ENCODE measurements at places on chromosomes 2 and 18.

GRCh38 chr18:42341423-42341822 lies 386.4 kb downstream of the PIK3C3 start:
- no peaks in the 10 kb centered on the region for H3K27me3 ChIP-seq
- H3K4me3 ChIP-seq: no peak overlapping the region
- H3K4me1 ChIP-seq: peaks cover 21% of the 10 kb centered on the region
- no peak for DNase-seq
- no peaks in the 10 kb centered on the region for H3K36me3 ChIP-seq

- peaks cover 60% of the 10 kb centered on the region for H3K4me1 ChIP-seq
- DNase-seq: no peak
- H3K4me3 ChIP-seq: peak overlapping the region; percentile 49
- H3K27ac ChIP-seq: peak overlapping the region; percentile 89
- H3K27me3 ChIP-seq: peaks cover 81% of the 10 kb centered on the region
Observed at GRCh38 chr2:236169151-236169721, 1.1 kb upstream of the GBX2 start.

GRCh38 chr2:169141713-169142352 lies 72.5 kb downstream of the DHRS9 start:
- H3K36me3 ChIP-seq: peaks cover 3% of the 10 kb centered on the region
- H3K27me3 ChIP-seq: no peaks in the 10 kb centered on the region
- peak; percentile 72 for DNase-seq
- peaks cover 12% of the 10 kb centered on the region for H3K4me1 ChIP-seq
- H3K27ac ChIP-seq: no peak overlapping the region

DNA sequence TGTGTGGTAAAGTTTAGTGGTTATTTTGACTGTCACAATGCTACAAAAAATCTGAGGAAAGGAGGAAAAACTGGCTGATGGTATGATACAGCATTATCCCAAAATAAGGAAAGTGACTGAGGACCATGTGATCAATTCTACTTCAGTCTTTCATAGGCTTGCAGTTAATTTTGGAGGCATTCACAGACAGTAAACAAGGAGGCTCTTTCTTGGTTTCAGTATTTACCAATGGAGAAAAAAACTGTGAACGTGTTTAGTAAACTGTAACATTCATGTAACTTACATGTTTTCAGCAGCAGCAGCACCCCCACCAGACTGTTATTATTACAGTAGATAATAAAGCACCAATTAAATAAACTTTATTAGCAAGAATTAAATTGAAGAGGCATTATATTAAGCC lies 50.0 kb downstream of the PAX3 start:
- H3K27me3 ChIP-seq: peaks cover 22% of the 10 kb centered on the region
- H3K36me3 ChIP-seq: peaks cover 5% of the 10 kb centered on the region
- H3K4me1 ChIP-seq: peaks cover 37% of the 10 kb centered on the region
- no peak for DNase-seq
- no peak overlapping the region for H3K4me3 ChIP-seq

- no peaks in the 10 kb centered on the region for H3K36me3 ChIP-seq
- peaks cover 8% of the 10 kb centered on the region for H3K27me3 ChIP-seq
- DNase-seq: no peak
- no peak overlapping the region for H3K4me3 ChIP-seq
- no peaks in the 10 kb centered on the region for H3K4me1 ChIP-seq
- no peak overlapping the region for H3K27ac ChIP-seq
Observed at GRCh38 chr2:98710734-98711133, 20.2 kb downstream of the MGAT4A start.
